ENCODE measurements at places on chromosomes 4 and X. TPM values are rescaled to one million over a fixed set of nuclear protein-coding genes. Genes with fewer than 3 reads are reported as not detected.

GRCh38 chr4:91325495-91325894, 978.3 kb upstream of the GRID2 start:
- DNase-seq: no peak

- no peak for DNase-seq
These were observed 4.5 kb downstream of the TSR2 start for GRCh38 chrX:54444752-54445151.

DNA sequence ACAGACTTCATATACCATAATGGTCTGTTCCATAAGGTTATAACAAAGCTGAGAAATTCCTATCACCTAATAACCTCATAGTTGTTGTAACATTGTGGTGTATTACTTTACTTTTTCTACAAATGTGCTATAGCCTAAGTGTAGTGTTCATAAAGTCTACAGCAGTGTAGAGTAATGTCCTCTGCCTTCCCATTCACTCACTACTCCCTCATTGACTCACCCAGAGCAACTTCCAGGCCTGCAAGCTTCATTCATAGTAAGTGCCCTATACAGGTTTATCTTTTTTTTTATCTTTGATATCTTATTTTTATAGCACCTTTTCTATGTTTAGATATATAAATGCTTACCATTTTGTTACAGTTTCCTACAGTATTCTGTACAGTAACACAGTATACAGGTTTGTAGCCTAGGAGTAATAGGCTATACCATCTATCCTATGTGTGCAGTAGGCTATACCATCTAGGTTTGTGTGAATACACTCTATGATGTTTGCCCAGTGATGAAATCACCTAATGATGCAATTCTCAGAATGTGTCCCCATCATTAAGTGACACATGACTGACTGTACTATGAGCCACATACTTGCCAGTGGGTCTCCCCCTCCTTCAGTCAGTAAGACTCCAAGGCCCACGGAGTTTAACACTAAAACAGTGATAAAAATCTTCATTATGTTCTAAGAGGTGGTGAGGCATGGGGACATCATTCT, 299.9 kb downstream of the UNC5C start:
- no peak for DNase-seq

DNA sequence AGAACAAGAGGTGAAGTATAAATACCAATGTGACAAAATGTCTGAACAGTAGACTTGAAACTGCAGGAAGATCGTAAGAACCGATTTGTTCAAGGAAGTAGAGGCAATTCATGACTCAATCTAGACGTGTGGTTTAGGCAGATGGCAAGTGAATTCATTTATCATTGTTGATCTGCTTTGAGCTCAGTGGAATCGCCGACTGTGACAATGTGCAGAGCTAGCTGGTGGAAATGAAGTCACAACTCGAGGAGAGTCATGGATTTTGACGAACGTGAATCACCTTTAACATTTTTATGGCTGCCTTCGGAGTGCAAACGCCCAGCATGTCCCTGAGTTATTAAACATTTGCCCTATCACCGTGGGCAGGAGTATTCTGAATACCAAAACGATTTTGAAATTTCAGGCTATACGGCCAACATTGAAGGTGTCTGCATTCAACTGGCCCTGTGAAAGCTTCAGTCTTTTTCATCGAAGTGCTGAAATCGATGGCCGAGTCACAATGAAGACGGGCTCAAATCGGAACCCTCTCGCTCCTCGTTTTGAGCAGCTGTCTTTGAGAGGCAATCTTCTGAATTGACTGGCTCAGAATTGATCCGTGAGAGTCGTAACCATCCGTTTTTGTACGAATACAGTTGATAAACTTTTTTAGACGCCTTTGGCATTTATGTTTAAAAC, 689 bp upstream of the OGT start:
- DNase-seq: no peak

The TBC1D8B gene
- total RNA-seq: 5.8 TPM

GRCh38 chr4:171621646-171622045, 191.6 kb upstream of the GALNTL6 start:
- no peak for DNase-seq

DNA sequence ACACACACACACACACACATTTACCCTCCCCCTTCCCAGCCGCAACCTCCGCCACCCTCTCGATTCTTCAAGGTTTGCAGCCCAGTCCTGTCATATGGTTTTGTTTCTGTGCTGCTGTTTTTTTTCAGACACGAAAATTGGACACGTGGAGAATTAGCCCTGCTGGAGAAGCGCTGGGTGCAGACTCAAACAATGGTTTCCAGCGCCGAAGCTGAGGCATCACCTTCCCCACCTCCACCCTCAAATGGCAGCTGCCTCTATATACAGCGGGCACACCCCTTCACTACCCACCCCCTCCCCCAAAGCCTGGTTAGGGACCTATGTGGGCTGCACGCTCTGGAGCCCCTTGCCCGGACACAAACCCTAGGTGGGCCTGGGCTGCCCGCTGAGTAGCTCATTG, 87.9 kb downstream of the BCOR start:
- peak; percentile 18 for DNase-seq

The PRSS12 gene
- 14.1 TPM for total RNA-seq

The EXOC1L gene
- total RNA-seq: not detected

- no peak for DNase-seq
These were observed 123.8 kb downstream of the ANK2 start for GRCh38 chr4:113173126-113173792.

Measured in WTC11 (cell line).